Smooth muscle cell of the pulmonary artery (primary cell): ENCODE measurements at places on chromosomes 3 and 15. TPM values are rescaled to one million over a fixed set of nuclear protein-coding genes. Genes with fewer than 3 reads are reported as not detected.

CD47 gene
- 61.9 and 90.9 TPM in 2 replicates for total RNA-seq

FMN1 gene
- total RNA-seq = 1.0 and 2.5 TPM in 2 replicates

SMARCC1 gene
- 24.0 and 30.4 TPM in 2 replicates for total RNA-seq

PP2D1 gene
- not detected in 2 replicates for total RNA-seq

CADPS gene
- 0.17 and 3.3 TPM in 2 replicates for total RNA-seq

HYAL3 gene
- total RNA-seq = 10.6 and 10.8 TPM in 2 replicates

EIF2A gene
- total RNA-seq = 104 and 174 TPM in 2 replicates

GOLGA8S gene
- 0.07 and 0.10 TPM in 2 replicates for total RNA-seq
